ENCODE measurements at places on chromosomes 3 and 15.

DNA sequence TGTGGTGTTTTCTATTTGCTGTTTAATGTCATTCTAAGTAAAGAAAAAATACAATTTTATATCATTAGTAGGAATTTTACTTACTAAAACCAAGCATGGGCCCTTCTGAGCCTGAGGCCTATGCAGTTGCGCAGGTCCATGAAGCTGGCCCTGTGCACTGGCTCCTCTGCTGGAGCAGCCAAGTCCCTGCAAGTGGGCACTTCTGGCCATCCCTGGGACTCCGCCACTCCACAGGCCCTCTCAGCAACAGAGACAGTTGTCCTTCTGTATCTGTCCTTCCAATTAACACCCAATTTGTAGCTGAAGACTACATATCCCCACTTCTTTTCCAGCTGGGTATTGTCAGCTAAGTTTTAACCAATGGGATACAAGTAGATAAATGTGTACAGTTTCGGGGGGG is 49.9 kb upstream of the RYK start:
- no peak for DNase-seq

DNA sequence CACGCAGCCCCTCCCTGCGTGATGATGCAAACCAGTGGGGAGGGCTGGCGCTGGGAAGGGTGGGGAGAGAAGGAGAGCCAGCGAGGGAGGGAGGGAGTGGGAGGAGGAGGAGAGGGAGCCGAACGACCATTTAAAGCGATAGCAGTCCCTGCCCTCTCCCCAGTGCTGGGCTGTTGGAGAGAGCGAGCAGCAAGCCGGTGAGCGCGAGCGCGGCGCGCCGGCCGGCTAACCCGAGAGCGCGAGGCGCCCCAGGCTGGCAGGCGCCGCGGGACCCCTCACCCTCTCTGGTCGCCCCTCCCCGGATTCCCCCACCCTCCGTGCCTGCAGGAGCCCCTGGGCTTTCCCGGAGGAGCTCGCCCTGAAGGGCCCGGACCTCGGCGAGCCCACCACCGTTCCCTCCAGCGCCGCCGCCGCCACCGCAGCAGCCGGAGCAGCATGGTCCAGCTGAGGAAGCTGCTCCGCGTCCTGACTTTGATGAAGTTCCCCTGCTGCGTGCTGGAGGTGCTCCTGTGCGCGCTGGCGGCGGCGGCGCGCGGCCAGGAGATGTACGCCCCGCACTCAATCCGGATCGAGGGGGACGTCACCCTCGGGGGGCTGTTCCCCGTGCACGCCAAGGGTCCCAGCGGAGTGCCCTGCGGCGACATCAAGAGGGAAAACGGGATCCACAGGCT is at the start of gene GRM7:
Gene GRM7 (plus strand): TSS at position 162 of the 671 bp plus-strand sequence.
- DNase-seq = peak; percentile 39

DNA sequence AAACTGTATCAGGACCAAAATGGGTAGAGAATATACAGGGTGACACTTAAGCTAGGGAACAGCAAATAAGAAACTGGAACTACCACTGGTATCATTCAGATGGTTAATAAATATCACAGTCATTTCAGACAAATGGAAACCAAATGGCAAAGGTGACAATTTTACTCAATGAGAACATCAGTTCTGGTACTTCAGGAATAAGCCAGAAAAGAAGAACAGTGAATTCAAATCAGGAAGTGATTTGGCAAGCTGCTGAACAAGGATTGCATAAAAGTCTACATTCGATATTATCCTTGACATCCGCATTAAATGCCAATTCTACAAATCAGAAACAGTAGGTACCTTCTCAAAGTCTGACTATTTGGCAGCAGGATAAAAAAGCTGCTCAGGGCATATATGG is 23.5 kb upstream of the STIMATE start:
- no peak for DNase-seq

DNA sequence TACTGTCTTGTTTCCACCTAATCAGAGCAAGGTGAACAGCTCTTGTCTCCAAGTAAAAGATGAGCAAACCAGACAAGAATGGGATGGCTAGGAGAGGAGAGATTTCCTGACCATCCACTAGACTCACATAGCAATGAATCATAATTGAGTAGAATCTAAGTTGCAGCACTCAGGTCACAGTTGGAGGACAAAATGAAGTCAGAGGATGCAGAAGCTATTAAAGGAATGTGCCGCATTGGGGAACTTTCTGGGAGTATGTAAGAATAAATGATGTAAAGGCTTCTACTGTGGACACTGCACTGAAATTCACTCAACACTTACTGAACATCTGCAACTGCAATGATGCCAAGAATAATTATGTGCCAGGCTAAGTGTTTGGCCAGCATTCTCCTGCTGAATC is 217.4 kb upstream of the WNT5A start:
- DNase-seq = no peak

DNA sequence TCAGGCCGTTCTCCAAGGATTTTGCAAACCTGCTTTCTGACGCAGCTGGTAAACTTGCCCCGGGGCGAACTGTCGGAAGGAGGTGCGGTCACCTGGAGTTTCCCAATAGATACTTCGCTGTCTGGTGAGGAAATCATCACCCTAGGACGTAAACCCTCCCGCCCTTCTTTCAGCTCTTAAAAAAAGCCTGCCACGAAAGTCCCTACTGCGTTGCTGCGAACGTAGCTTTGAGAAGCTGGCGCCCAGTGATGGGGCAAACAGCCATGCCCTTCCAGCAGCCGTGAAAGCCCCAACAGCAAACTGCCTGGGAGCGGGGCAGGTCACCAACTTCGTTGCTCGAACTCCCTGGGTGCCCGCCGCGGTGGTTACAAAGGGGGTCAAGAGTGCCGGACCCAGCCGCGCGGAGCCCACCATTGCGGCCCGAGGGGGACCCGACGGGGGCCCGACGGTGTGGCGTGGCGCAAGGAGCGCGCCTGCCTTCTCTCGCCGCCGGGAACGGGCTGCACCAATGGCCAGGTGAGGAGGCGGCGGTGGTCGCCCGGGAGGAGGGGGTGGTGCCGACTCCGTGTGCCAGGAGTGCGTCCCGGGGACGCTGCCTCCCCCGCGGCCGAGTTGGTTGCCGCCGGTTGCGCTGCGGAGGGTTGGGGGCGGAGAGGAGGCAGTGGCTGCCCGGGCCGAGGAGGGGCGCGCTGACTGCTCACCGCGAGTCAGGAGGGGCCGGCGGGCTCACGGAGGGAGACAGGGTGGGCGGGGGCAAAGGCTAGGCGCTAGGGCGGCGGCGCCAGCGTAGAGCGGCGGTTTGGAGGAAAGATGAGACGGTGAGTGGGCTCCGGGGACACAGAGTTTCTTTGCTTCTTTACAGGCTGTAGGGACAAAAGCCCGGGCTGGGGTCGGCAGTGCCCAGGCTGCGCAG is at the start of gene PHLDB2:
Gene PHLDB2 (plus strand): TSS at position 205 of the 913 bp plus-strand sequence. CDS start 24,813 bp downstream, outside the sequence.
- no peak for DNase-seq

DNA sequence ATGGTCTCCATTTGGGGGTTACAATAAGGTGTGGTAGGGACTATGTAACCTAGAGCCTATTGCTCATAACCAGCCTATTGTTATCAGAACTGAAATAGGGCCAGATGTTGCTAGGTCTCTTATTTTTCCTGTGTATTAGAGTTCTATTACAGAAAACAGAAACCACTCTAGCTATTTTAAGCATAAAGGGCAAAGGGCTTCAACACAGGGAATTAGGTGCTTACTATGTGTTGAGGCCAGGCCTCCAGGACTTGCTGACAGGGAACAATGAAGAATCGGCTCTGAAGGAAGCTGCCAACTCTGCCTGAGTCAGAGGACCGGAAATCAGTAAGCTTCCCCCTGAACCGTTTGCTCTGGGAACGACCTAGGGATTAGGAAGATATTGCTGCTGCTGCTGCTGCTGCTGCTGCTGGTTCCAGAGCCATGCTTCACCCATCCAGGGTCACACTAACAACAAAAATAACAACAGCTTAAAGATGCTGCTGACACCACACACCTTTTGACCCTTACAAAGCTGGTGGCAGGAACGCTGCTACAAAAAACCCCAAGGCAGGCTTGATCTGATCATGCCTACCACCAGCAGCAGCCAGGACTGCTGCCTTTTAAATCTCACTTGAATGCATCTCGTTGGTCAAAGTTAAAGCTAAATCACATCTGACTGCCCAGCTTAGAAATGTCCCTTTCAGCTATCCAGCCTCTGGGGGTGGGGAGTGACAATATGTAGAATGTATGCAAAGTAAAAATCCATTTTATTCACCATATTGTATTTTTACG is 276.9 kb upstream of the IL12A start:
- DNase-seq = no peak

GRCh38 chr3:110198717-110199587 is 861.6 kb upstream of the DPPA4 start:
- DNase-seq = no peak

DNA sequence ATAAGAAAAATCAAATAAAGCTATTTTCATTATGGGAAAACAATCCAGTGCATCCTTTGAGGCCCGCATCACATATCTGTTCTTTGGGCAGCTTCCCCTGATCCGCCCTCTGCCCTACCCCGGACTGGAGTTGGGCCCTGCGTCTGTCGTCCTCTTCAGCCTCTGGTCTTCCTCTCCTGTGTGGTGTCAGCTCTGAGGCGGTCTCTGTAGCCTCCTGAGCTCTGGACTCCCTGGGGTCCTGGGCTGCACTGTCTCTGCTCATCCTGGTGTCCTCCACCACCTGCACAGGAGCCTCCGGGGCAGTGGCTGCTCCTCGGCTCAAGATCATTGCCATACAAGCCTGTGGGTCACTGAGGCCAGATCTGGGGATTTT is 7.4 kb upstream of the SNX22 start:
- no peak for DNase-seq

DNA sequence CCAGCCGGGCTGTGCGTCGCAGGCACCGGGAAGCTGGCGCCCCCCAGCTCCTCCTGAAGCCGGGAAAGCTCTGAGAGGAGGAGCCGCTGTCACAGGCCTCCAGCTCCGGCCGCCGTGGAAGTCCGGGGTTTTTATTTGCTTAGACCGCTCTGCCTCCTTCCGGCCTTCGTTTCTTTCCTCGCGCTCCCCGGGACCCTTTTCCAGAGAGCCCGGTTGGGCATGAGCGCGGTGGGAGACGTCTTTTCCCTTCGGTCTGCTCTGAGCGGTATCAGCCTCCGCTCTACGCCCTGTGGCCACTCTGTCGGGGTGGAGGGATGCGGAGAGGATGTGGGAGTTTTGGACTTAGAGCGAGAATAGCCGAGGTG is 559 bp downstream of the SENP5 start:
- DNase-seq = no peak

DNA sequence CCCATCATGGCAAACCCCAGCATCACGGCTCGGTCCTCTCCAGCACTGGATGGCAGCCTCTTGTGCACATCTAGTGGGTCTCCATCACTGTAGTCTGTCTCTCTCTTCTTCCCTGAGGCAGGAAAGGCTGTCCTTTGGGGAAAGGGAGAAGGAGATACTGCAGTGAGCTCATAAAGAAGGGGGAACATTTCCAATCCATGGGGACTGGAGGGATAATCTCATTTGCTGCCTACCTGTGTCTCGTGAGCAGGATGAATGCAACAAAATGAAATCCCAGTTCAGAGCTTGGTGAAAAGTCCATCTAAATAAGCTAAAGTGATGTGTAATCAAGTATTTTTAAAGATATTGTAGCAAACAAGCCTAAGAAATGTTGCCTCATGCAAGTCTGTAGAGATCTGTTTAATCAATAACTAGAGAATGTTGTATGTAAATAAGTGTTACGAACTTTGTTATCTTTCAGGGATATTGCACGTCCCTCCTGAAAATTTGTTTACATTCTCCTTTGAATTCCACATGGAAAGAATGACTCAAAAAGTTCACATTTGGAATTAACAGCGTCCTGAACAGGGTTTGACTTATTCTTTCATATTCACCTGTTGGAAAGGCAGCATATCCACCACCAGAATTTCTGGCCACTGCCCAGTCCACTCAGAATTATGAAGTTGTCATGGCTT is at the start of gene KCNMB3:
Gene KCNMB3 (minus strand): TSS at position 312 of the 674 bp plus-strand sequence. CDS start 124 bp downstream, at position 188.
- DNase-seq = no peak

- DNase-seq = no peak
Measured at GRCh38 chr3:190505381-190506003, 8.4 kb upstream of the IL1RAP start.

- DNase-seq = no peak
Measured at GRCh38 chr3:192229866-192230265, 497.5 kb downstream of the FGF12 start.

DNA sequence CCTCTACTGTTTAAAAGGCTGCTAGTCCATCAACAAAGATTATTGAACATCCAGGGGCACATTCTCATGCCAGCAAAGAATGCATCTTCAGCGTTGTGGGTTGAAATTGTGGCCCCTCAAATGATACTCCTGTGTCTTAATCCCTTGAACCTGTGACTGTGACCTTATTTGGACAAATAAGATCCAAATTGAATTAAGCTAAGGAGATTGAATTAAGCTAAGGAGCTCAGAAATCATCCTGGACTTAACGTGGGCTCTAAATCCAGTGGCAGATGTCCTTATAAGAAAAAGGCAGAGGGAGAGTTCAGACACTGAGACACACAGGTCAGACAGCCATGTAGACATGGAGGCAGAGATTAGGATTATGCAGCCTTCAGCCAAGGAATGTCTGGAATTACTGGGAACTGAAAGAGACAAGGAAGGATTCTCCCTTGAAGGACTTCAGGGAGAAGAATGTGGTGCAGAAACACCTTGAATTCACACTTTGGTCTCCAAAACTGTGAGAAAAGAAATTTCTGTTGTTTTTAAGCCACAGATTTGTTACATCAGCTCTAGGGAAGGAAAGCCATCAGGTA is 57.3 kb upstream of the SLC24A5 start:
- no peak for DNase-seq

Data from caudate nucleus (tissue), 63 donors.